Purkinje cell (primary cell): ENCODE measurements at places on chromosomes 4 and X. TPM values are rescaled to one million over a fixed set of nuclear protein-coding genes. Genes with fewer than 3 reads are reported as not detected.

The CD40LG gene
- not detected in 2 replicates for polyA plus RNA-seq

The TMPRSS11B gene
- polyA plus RNA-seq = not detected in 2 replicates

The ZMAT1 gene
- polyA plus RNA-seq = 13.2 and 17.6 TPM in 2 replicates

The CTAG1B gene
- polyA plus RNA-seq = not detected in 2 replicates

The SEC24B gene
- polyA plus RNA-seq = 25.8 TPM in 2 replicates

The ARHGEF6 gene
- 2.0 and 2.5 TPM in 2 replicates for polyA plus RNA-seq
